ENCODE measurements at places on chromosomes 3 and 15.

DNA sequence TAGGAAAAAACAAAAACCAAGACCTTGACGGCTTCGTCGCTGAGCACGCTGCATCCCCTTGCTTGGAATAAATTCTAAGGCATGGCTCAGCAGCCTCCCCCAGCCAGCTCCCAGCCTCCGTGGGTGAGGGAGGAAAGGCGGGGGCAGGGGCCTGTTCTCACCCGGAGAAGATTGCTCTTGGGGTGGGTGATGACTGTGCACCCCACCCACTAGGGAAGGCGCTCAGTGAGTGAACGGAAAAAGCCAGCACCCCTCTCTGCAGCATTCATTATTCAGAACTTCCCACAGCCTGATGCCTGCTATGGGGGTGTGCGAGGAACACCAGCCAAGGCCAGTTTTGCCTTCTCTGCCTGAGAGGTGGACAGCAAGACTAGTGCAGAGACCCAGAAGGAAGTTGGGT, 19.3 kb upstream of the NTRK3 start:
- no peak for DNase-seq

DNA sequence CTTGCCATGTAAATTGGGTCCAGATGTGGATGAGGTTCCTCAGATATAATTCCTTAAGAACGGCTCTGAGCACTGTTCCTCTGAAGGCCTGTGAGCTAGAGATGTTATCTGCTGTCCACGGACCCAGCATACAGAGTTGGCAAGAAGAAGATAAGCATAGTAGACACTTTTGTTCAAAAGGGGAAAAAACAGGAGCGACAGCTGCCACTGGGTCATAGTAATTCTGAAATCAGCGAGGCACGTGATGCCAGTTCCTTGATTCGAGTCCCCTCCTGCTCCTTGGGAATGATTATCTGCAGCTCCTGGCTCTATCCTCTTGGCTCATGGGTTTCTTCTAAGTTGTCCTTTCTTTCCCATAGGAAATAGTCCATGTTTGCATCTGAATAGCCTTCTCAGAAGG, 2.5 kb upstream of the RAB7A start:
- no peak for DNase-seq

DNA sequence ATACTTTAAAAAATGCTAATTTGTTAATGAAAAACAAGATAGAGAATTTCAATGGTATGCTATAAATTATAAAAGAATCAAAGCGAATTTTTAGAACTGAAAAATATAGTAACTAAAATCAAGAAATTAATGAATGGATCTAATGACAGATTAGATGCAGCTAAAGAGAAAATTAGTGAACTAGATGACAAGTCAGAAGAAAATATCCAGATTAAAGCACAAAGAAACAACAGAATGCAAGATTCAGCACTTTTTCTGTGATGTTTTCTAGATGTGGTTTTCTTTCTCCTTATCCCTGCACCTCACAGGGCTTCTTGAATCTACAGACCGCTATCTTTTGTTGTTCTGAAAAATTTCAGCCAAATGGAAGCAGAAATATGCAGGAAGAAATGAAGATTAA, 54.4 kb downstream of the INO80 start:
- DNase-seq, result no peak

- DNase-seq, result no peak
Measured at GRCh38 chr15:41882689-41883483, 11.0 kb downstream of the SPTBN5 start.

DNA sequence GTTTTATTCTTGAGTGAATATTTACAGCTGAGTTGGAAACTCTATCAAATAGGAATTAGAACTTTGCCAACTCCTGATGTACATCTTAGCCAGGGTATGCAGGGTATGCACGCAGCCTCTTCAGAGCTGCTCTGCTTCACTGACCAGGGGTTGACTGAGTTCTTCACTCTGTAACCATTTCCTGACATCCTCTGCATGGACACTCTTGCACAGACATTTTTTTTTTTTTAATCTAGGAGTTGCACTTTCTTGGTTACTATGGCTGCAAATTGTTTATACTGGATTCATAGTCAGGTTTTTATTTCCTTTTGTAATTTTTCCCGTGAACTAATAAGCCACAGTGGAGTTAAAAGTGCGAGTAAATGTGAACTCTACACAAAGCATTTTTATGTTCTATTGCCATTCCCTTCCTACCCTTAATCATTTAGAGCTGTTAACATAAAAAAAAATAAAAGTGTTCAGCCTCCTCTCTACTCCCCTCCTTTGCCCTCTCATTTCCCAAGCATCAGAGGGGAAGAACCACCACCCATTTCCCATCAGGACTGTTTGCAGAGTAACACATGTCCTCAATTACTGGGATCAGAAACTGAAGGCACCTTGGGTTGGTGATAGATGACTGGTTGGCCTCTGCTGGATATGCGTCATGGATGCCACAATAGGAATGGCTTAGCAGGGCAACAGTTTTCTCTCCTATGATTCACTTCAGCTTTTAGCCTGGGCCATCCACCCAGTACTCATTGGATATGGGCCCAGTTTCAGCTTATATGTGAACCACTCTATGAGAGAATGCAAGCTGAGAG, 54.0 kb downstream of the DUT start:
- no peak for DNase-seq

DNA sequence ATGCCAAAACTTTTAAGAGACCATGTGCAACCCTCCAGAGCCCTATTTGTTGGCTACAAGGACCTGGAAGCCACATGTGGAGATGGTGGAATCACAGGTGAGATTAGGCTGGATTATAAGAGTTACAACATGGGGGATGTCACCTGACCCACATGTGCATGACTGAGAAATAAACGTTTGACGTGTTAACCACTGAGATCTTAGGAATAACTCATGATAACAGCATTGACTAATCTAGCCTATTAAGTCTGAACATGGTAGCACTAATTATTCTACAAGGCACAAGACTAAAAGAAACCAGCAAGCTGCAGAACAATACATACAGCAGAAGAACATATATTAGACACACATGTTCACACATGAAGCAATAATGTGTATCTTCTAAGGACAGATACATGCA, 38.4 kb downstream of the SUCLG2 start:
- no peak for DNase-seq

GRCh38 chr3:107662124-107662507, 139.4 kb downstream of the BBX start:
- DNase-seq, result no peak

GRCh38 chr15:78927077-78927790, 17.6 kb downstream of the CTSH start:
- no peak for DNase-seq

- no peak for DNase-seq
Measured at GRCh38 chr3:71048948-71049347, 534.6 kb downstream of the FOXP1 start.

GRCh38 chr3:194097141-194097882, 38.6 kb upstream of the HES1 start:
- no peak for DNase-seq

DNA sequence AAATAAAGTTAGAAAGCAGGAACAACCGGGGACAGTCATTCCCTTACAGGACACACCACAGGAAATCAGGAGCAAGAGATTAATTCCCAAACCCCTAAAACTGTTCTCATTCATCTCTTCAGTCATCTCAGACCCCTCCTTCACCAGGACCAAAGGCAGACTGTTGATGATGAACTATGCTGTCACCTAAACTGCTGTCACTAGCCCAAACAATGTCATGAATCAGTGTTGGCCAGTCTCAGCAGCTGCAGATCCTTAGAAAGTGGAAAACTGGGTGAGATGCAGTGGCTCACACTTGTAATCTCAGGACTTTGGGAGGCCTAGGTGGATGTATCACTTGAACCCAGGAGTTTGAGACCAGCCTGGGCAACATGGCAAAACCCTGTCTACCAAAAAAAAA, 909.6 kb downstream of the ROBO1 start:
- DNase-seq, result no peak

DNA sequence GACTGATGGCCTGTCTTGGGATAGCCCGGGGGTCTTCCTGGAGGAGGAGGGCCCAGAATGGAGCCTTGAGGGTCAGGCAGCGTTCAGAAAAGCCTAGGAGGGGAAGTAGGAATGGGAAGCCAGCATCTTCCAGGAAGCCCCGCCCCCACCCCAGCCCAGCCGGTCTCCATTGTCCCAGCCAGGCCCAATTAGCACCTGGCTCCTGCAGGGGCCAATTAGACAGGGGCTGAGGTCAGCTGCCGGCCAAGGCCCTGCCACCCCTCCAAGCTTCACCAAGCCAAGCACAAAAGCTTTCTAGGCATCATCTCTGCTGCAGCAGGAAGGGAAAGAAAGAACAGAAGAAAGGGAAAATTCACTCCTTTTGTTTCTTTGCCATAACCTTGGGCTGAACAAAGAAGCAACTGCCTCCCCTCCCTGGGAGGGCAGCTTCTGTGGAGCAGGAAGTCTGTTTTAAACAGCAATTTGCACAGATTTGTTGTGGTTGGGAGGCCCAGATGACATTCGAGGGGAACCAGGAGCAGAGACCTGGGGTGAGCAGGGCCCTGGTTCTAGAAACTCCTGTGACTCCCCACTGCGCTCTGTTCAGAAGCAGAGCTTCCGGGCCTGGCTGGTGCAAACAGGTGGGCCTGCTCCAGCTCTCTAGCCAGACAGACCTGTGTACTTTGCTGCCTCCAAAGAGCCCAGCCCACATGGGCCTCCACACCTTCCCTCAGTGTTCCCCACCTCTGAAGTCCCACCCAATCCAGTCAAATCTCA, 47.7 kb downstream of the CYP11A1 start:
- DNase-seq, result no peak

GRCh38 chr3:190356246-190356645, 31.7 kb upstream of the CLDN16 start:
- DNase-seq, result no peak

DNA sequence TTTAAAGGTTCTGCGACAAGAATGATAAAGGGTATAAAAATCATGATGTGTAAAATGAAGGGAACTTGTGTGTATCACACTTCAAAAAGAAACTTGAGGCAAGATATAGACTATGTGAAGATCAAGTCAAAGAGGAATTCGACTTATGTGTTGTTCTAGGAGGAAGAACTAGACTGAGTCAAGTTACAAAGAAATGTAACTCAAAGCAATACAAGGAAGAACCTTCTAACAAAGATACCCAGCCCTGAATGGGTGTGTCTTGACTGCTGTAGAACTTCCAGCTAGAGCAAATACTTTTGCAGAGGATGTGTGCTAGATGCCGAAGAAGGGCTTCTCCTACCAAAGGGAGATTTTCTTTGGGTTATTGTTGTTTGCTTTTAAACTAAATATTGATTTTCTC, 2.4 kb downstream of the SLC49A4 start:
- no peak for DNase-seq

DNA sequence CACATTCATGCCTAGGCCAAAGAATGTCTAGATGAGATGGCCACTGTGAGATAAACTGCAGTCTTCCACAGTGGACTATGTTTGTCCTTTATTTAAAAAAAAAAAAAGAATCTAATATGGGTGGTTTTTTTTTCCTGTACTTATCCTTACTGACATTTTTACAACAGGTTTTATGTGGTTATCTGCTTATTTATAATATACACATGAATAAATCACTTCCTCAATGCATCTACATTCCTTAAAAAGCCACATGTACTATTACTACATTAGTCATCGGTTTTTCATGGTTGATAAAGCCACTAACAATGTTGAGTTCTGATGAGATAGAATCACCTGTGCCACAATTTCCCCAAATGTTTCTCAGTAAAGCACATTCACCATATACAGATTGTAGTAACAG, 341.3 kb upstream of the THBS1 start:
- DNase-seq, result no peak

DNA sequence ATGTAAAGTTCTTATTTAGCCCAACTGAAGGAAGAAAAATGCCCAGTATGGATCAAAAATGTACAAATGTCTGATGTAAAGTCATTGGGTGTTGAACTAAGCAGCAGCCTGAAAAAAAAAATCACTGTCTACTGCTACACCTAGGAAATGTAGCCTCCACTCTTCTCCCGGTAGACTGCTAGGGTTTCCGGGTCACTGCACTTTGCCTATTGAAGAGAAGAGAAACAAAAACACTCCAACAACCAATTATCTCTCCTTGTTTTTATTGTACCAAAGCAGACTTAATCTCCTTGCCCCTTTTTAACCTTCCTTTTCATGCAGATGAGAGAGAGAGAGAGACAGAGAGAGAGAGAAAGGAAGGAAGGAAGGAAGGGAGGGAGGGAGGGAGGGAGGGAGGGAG, 140.2 kb upstream of the SETMAR start:
- no peak for DNase-seq

DNA sequence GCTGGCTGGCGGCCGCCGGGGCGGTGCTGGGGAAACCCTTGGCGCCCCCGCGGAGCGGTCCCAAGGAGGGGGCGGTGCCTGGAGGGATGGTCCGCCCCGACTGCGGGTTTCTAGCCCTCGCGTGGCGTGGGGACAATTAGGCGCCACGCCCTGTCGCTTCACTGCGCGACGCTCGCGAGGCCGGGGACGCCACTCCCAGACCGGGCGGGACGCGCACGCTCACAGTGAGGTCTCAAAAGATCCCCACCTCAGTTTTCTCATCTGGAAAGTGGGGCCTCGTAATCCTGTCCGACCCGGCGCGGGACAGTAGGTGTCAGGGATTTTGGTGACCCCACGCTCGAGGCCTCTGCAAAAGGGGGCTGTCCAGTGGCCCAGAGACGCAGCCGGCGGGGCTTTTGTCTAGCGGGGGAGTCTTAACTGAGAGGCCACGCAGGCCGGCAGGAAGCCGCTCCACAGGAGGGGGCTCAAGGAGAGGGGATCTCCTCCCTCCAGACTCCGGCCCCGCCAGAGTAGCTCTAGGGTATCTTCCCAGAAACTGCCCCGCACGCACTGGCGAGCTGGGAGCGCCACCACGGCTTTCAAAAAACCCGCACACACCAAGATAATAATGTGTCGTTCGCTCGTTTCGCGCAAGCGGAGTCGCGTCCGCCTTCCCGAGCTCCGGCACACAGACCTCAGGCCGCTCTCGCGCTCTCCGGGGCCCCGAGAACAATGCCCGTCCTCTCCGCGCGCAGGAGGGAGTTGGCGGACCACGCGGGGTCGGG, 710 bp upstream of the CLK3 start:
- DNase-seq, result peak; percentile 82

DNA sequence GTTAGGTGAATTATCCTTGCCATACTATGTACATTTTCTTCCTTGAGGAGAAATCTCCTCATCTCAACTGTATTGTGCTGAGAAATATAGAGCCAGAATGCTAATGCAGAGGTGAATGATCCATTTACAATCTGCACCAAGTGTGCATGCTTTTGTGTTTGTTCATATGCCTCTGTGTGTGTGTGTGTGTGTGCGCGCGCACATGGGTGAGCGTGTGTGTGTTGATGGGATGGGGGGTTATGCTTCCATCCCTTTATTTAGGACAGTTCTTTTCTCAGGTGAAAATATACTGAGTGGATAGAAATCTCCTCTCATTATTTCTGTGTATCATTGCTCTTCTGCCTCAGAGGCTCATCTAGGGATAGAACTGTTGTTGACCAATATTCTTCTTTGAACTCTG, 626.1 kb downstream of the MCTP2 start:
- DNase-seq, result no peak

DNA sequence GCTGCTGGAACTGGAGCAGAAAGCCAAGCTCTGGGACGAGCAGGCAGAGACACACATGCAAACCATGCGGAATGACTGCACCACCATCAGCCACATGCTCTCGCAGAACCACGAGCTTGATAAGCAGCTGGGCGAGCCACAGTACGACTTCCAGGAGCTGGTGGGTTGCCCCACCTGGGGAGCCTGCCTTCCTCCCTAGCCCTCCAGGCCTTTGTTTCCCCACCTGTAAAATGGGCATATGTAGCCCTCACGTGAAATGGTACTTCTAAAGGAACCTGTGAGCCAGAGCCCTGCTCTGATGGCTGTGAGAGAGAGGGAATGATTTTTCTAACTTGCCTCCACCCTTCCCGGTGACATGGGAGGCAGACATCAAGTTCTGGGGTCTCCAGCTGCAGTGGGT, 44.6 kb upstream of the GOLGA6B start:
- DNase-seq, result no peak

GRCh38 chr3:31142139-31142538, 247.7 kb upstream of the GADL1 start:
- DNase-seq, result no peak
